HuH-7.5 (cell line): ENCODE measurements at places on chromosomes 2 and 18.

DNA sequence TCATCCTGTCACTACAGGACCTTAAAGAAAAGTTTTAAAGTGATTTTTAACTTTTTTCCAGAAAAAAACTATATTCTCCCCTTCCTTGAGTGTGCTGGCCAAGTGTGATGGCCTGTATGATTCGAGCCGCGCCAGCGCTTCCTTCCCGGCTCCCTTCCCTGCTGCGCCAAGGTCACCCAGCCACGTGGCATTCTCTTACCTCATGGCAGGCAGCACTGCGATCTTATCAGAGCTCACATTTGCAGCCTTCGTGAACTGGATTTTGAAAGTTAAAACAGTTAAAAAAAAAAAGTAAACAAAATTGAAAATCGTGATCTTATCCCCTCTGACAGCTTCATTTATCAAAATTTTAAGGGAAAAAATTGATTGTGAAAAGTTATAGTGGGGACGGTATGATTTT lies 279.8 kb downstream of the PTGR3 start:
- DNase-seq: no peak

- DNase-seq: no peak
Measured at GRCh38 chr2:217060516-217060915, 200.7 kb upstream of the TNP1 start.

- DNase-seq: no peak
Measured at GRCh38 chr2:24163601-24164000, 11.3 kb upstream of the FAM228A start.

GRCh38 chr18:12253663-12254135 lies 462 bp upstream of the CIDEA start:
- no peak for DNase-seq

- no peak for DNase-seq
Measured at GRCh38 chr2:16680781-16681180, 15.1 kb upstream of the CYRIA start.
